ENCODE measurements at places on chromosomes 11 and 22.

DNA sequence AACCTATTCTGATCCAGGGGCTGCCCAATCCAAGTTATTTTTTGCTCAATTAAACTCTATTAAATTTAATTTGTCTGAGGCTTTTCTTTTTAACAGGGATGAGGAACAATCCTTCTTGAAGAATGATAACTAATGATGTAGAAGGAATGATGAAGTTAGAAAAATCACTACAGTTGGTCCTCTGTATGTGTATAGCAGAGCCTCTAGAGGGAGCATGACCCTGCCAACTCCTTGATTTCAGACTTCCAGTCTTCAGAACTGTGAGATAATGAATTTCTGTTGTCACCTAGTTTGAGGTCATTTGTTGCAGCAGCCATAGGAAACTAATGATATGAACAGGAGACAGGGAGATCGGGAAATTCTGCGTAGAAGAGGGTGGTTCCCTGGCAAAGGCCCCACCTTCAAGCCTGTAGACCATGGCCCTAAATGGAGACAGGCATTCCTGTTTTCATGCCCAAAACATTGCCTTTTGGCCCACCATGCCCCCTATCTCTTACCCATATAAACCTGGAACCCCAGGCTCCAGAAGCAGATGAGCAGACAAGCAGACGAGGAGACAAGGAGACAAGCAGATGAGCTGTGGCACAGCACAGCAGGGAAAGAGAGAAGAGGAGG lies 7.7 kb upstream of the QSER1 start:
- DNase-seq, result no peak

DNA sequence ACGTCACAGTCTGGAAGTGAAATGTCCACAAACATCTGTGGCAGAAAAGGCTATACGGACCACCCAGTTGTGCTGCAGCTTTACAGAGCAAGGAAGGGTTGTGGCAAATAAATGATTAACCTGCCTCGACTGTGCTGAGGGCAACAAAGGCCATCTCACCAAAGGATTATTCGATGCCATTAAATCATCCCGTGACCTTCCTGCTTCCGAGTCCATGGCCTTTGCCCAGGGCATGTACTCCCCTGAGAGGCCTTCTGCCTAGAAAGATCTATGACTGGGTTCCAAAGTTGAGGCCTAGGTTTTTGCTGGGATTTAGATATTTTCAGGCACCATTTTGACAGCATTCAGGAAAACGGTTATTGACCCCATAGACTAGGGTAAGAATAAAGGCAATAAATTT lies 9.2 kb downstream of the CDPF1 start:
- DNase-seq, result no peak

DNA sequence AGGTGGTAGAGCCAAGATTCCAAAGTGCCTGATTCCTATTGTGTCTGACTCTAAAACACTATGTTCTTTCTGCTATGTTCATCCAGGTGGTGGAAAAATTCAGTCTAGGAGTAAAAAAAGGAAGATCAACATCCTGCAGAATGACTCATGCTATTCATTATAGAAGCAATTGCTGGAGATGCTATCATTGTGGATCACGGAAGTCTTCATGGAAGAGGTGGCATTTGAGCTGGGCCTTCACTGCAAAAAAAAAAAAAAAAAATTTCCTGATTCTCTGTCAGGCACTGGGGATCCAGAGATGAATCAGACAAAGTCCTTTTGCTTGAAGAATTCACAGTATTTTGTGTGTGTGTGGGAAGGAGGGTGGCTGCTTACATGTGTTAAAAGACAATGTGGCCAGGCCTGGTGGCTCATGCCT lies 1.4 kb upstream of the UVRAG start:
- DNase-seq, result no peak

- DNase-seq, result peak; percentile 54
Observed at GRCh38 chr22:30947816-30948454, 20.6 kb downstream of the MORC2 start.

- no peak for DNase-seq
Observed at GRCh38 chr11:123061403-123062157, at the start of gene HSPA8. Gene HSPA8 (minus strand): TSS chr11:123062136. CDS start chr11:123061324, 812 bp downstream.

GRCh38 chr22:19213442-19214077 lies 35.0 kb upstream of the SLC25A1 start:
- DNase-seq, result no peak

- no peak for DNase-seq
Observed at GRCh38 chr22:31107894-31108218, 488 bp upstream of the SELENOM start.

- DNase-seq, result peak; percentile 79
Observed at GRCh38 chr11:68127714-68128681, 6.8 kb upstream of the CHKA start.

GRCh38 chr11:36586543-36586942 lies 7.8 kb upstream of the IFTAP start:
- no peak for DNase-seq

Measured in astrocyte of the cerebellum (primary cell).